ENCODE measurements at places on chromosomes 2 and 18. TPM values are rescaled to one million over a fixed set of nuclear protein-coding genes. Genes with fewer than 3 reads are reported as not detected.

The GPC1 gene
- 126 TPM for polyA plus RNA-seq

DNA sequence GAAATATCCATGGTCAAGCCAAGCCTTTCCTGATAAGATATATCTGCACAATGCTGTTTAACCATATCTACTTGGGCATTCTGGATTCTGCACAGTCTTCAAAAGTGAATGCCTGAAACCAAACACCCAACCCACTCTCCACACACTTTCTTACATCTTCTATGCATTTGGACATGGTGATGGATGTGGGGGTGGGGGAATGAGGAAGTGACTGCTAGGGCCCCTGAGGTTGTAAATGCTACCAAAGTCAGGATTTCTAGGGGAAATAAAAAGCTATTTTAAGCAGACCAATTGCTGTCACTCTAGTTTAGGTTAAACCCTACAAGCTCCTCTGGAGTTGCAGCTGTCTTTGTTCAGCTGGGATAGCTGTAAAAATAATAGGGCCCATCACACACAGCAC, 26.7 kb upstream of the TGFA start:
- no peak for DNase-seq

The SLC16A14 gene
- polyA plus RNA-seq: 1.0 TPM

- DNase-seq: no peak
Measured at GRCh38 chr18:76967721-76968472, 145.5 kb downstream of the ZNF236 start.

DNA sequence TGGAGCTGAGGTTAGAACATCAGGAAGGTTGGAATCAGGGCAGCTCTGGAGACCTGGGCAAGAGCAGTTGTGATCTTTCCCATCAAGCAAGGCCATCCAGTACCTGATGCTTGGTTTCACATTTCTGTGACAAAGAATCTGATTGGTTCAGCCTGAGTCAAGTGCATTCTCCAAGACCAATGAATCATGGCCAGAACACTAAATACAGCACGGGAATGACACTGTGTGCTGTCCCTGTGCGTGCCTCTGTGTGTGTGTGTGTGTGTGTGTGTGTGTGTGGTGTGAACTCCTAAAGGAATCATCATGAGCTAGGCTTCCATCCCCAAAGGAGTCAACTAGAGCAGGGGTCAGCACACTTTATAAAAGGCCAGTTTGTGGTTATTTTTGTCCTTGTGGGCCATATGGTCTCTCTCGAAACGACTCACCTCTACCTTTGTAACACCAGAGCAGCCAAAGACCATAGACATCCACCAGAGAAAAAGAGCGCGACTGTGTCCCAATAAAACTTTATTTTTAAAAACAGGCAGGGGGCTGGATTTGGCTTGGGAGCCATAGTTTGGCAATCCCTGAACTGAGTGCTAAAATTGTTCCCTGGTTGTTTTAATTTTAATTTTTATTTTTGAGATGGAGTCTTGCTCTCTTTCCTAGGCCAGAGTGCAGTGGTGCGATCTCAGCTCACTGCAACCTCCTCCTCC, 99.7 kb downstream of the INHBB start:
- no peak for DNase-seq

All from BJ (cell line).